ENCODE measurements at places on chromosomes 12 and 14. TPM values are rescaled to one million over a fixed set of nuclear protein-coding genes. Genes with fewer than 3 reads are reported as not detected.

DNA sequence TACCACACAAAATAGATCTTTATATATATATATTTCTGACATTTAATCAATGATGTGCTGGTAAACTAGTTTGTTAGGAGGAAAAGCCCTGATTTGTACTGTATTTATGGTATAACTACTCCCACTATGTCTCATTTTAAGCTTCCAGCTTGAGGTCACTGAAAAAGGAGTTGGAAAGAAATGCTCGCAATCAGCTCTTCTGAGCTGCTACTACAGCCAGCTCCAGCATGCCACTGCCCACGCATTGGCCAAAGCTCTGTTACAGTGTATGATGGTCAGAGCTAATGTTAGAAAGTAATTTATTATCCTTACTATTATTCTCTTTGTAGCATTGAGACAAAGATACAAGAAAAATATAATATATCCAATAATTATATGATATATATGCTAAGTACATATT lies 55.0 kb upstream of the PCED1B start:
- DNase-seq: no peak

GRCh38 chr14:67335781-67336180 lies 23.8 kb downstream of the ATP6V1D start:
- peak; percentile 40 for DNase-seq

DNA sequence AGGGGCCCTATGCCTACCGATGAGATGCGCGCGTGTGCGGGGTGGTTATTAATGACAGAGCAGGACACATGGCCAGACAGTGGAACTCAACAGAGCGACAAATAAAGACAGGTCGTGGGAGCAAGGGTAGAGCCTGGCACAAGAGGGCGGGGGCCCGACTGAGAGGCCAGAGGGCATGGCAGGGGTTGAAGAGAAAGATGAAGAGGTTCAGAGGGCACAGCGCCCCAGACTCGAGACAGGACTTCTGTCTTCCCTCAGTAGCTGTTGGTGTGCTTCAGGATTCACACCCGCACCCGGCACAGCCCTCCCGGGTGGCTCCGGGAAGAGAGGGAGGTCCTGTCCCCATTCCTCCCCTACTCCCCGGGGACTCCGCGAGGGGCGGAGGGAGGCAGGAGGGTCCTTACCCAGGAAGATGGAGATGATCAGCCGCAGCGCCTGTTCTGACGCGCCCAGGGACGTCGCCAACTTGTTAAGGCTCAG lies 366 bp downstream of the LPCAT3 start:
- DNase-seq: peak; percentile 8

Gene CIROP
- not detected for total RNA-seq

DNA sequence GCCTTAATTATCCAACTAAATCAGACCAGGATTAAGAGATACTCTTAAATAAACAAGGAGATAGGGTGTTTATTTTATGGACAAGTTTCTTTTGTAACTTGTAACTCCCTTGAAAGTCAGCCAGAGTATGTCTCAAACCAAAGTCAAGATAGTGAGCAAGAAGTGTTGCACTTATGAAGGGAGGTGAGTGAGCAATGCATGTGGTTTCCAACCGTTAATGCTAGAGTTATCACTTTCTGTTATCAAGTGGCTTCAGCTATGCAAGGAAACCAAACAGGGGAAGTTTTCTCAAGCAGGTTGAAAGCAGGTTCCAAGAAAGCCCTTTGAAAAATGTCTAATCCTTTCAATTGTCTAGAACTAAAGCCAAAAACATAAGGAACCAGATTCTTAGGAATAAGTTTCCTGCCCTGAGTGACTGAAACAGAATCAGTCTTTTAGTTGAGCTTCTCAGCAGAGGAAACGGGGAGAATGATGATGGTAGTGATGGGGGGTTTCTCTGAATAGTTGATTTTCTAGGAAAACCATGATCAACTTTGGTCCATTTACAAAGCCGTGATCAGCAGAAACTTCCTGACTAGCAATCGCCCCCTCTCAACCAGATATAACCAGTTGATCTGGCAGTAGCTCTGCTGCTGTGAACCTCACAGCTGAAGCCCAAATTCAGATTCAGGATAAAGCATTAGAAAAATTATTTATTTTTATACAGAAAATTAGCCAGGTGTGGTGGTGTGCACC lies 128.4 kb downstream of the DAD1 start:
- DNase-seq: no peak

Gene BBS10
- total RNA-seq: 12.5 TPM

Gene FAIM2
- not detected for total RNA-seq

Gene SYNDIG1L
- not detected for total RNA-seq

GRCh38 chr12:68591734-68592418 lies 18.8 kb upstream of the RAP1B start:
- no peak for DNase-seq

Gene CIT
- 47.6 TPM for total RNA-seq

- DNase-seq: no peak
These were observed 27.4 kb upstream of the GARIN6 start for GRCh38 chr12:99620159-99620479.

DNA sequence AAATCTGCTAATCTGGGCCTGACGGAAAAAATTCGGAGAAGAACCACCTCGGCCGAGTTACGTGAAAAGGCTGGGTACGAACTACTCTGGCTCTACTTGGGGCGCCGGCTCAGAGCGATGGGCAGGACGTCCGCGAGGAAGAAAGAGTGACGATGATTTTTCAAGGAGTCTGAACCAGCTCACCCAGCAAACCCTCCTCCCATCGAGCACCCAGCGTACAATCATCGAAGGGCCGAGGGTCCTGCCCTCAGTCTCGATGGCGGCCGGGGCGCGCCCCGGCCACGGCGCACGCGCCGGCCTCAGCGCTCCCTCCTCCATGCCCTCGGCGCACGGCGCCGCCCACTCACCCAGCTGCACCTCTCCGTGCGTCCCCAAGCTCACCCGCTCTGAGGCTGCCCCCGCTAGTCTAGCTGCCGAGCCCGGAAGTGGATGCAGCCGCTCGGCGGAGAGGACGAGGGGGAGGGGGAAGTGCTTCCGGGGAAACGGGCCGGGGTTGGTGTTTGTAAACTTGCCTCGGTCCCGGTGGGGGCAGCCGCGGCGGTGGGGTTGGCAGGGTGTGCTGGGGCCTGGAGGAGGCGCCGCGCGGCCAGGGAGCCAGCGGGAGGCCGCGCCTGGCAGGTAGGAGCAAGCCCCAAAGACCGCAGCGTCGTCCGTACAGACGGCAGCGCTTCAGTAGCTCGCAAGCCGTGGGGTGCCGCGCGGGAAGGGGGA lies at the start of the genes CSAD and ZNF740:
Gene CSAD (minus strand): TSS at position 706 of the 711 bp plus-strand sequence. CDS start 7,455 bp downstream, outside the sequence.
Gene ZNF740 (plus strand): TSS at position 503 of the 711 bp plus-strand sequence. CDS start 1,262 bp downstream, outside the sequence.
- peak; percentile 99 for DNase-seq

Gene CAPZA3
- not detected for total RNA-seq

Gene TTC9
- total RNA-seq: 0.05 TPM

- no peak for DNase-seq
These were observed at the start of gene LGR5 for GRCh38 chr12:71439613-71440344. Gene LGR5 (plus strand): TSS chr12:71439798. CDS start chr12:71440081, 283 bp downstream.

DNA sequence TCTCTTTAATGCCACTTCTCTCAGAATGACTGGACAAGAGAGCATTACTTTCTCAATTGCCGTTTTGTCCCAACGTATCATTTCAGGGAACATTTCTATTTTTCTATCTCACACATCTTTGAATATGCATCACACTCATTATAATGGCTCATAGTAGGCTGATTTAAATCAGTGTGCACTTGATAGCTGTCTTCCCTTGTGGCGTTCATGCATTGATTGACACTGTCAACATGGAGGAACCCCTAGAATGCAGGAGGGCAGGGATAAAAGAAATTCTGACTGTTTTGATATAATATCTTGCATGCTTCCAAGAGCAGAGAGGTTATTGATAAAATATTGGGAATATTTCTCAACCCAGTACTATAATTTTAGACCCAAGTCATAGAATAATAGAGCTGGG lies 1528.9 kb upstream of the FLRT2 start:
- no peak for DNase-seq

- DNase-seq: no peak
These were observed 54.2 kb downstream of the IFNG-AS1 start for GRCh38 chr12:68043435-68043834.

DNA sequence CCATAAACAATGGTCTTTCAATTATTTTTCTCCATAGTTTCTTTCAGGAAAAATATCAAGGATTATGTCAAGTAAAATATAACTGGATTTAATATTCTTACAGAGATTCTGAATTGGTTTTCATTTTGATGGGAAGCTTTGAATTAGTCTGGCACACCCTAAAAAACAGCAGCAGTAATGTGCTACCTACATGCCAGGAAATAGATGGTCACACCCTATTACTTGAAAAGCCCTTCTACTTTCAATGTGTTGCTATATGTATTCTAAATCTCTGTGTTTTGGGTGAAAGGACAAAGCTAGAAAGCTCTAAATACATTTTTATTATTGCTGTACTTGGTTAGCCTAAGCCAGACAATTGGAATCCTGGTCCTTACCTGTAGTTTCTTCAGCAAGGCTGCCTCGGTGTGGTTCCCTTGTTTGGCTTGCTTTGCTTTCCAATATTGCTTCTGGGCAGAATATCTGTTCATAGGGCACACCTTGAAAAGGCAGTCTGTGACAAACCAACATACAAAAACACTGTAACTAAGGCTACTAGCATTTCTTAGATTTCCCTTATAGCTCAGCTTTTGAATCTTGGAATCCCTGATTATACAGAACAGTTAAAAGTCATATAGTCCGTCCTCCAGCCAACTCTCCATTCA lies 107.6 kb downstream of the ITPR2 start:
- DNase-seq: no peak

Gene GPR84
- total RNA-seq: not detected

Gene GUCY2C
- 0.11 TPM for total RNA-seq

GRCh38 chr14:74589291-74589879 lies 22.7 kb downstream of the LTBP2 start:
- DNase-seq: no peak

Data from SK-MEL-5 (cell line).